ENCODE measurements at places on chromosomes 16 and 17.
A peak's percentile ranks its signal among the peaks of the same experiment; 100 is the strongest.

DNA sequence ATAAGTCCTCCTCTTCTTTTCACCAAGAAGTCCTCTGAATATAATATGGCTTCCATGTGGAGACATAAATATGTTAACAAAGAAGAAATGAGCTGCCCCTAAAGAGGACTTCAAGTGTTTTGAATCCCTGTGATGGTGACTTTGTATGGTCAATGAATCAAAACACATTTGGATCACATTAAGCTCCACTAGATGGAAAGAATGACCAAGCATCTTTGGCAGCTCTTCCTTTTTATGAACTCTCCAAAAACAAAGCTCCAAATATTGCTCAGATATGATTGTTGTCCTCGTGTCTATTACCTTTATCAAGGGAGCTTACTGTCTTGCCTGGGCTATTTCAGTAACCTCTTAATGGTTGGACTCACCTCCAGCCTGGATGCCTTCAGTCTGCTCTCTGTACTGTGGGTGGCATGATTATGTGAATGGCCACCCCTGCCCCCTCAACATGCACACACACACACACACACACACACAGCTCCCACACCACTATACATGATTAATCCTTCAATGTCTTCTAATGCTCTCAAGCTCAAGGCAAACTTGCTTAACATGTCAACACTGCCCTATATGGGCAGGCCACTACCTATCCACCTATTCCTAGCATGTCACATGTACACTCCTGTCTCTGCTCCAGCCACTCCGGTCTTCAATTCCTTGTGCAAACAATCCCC lies 346.6 kb upstream of the SALL1 start:
- no peak for DNase-seq

DNA sequence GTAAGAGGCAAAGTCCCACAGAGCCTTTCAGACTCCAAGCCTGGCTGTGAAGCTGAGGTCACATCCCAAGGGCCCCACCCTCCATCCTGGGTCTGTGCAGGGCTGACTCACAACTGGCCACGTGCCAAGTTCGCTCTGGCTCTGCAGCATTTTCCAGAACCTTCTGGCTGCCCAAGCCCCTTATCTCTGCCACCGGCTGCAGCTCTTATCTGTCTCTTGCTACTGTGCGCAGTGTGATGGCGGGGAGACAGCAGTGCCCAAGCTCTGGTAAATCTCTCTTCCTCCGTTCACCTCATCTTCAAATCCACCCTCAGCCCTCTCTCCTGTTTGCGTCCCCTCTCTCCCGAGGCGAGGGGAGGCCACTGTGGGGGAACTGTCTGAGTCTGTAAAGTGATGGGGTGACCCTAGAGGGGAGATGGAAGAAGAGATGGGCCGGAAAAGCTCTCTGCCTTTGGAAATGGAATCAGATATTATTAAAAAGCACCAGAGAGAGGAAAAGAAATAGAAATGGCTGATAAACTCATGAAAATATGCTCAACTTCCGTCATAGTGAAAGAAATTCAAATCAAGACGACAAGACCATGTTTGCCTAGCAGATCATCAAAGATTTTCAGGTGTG lies 162.7 kb upstream of the CDC42EP4 start:
- peak; percentile 2 for DNase-seq

DNA sequence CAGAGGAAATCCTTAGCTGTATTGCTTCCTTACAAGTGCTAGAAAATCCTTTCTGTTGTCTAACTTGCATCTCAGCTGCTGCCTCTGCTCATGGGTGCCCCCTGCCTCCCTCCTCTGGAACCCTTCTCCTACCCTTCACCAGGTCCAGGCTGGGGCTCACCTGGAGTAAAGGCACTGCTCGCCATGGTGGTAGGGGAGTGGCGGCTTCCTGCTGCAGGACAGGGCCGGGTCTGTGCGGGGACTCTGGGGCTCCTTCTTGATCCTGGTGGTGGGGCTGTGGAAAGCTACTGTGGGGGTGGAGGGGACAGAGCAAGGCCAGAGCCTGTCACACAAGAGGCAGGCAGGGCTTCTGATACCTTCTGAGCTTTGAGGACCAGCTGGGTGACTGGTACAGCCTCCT lies 12.4 kb downstream of the ETV4 start:
- DNase-seq: no peak

GRCh38 chr17:71432378-71433315 lies 688.2 kb upstream of the SOX9 start:
- DNase-seq: no peak

DNA sequence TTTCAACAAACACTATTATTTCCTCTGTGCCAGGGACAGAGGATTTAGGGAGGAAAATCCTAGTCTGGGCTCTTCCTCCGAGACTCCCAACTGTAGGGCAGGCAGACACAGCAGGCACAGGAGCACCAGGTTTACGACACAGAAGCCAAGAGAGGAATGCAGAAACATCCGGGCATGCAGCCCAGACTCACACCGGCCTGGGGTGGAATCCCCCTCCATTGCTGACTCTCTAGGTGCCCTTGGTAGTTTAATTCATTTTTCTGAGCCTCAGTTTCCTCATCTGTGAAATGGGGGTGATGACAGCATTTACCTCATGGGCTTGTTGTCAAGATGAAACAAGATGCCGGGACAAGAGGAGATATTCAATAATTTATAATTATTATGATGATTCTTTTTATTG lies 14.9 kb downstream of the CA4 start:
- no peak for DNase-seq

- no peak for DNase-seq
Observed at GRCh38 chr17:39130205-39130604, 21.2 kb downstream of the PLXDC1 start.

DNA sequence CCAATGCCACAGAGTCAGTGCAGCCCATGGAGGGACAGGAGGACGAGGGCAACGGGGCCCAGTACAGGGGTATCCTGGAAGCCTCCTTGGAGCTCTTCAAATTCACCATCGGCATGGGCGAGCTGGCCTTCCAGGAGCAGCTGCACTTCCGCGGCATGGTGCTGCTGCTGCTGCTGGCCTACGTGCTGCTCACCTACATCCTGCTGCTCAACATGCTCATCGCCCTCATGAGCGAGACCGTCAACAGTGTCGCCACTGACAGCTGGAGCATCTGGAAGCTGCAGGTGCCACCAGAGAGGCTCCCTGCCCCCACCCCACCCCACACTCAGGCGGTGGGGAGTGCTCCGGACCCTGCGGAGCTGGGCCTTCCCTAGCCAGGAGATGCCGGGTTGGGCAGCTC lies 16.6 kb downstream of the TRPV2 start:
- DNase-seq: no peak

GRCh38 chr17:50059256-50059655 lies 3.3 kb downstream of the ITGA3 start:
- no peak for DNase-seq

DNA sequence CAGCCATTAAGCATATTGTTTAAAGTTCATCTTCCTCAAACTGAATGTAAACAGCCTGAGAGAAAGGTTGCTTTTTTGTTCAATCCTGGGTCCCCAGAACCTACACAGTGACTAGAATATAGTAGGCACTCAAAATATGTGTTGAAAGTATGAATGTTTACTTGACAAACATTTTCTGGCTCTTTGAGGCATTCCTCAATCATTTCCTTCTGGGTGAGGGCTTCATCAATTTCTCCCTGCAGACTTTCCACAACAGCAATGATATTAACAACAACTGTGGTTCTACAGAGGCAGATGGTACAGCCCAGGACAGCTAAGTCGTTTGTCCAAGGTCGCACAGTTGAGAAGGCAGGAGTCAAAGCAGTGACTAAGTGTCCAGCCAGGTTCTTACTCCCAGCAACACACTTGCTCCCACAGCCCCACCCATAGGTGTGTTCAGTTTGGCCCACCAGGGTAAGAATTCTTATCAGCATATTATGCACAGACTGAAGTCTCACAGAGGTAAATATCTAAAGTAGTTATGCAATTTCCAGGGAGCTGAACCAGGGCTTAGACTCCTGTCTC lies 61.1 kb downstream of the HS3ST3B1 start:
- no peak for DNase-seq

- no peak for DNase-seq
Observed at GRCh38 chr16:4179020-4179419, 62.8 kb upstream of the ADCY9 start.

DNA sequence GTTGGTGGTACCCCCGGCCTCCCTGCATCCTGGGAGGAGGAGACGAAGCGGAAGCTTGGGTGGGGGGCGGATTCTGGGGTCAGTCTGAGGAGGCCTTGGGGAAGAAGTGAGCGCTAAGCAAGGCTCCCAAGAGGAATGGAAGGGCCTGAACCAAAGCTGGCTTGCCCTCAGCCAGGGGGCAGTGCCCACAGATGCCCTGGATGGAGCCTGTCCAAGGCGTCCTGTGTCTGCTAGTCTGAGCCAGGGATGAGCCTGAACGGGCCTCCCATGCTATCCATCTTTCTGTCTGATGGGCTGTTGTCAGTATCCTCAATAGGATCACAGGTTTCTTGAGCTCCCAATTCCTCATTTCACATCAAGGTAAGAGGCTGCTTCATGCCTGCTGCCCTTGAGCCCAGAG lies 122.3 kb upstream of the LHX1 start:
- no peak for DNase-seq

- DNase-seq: no peak
Observed at GRCh38 chr16:64977206-64977920, 144.5 kb downstream of the CDH11 start.

GRCh38 chr16:79104567-79104966 lies 496.0 kb downstream of the MAF start:
- no peak for DNase-seq

DNA sequence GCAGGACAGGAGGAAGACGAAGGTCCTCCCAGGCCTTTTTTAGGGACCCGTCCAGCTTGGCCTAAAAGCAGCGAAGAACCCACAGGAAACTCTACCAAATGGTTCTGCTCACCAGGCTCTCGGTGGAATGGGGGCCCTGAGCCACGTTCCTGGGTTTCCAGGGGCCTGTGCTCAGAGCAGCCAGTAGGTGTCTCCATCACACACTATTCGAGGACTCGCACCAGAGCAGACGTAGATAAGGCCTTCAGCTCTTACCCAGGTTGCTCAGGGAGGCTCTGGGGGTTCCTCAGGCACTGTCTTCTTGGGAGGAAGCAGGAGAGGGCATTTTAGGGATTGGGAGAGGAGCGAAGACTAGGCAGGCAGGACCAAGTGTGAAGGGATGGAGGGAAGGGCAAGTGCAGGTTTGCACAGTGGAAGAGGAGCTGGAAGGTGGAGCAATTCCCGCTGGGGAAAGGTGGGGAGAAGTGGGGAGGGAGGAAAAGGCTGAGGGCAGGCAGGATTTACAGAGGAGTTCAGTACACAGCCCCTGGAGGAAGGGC lies 157.1 kb downstream of the RGS9 start:
- peak; percentile 54 for DNase-seq

GRCh38 chr16:80759419-80760162 lies 44.8 kb downstream of the CDYL2 start:
- no peak for DNase-seq

DNA sequence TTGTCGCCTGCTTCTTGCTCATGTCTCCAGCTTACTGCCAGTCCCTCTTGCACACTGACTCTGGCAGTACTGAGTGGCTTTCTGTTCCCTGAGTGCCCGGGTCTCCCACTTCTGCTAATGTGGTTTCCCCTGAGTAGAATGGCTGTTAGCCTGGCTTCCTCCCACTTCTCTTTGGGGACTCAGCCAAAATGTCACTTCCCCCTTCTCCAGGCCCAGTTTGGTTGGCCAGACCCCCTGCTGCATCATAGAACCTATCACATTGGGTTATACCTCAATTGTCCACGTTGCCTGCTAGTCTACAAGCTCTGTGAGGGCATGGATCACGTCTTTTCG lies 304.4 kb downstream of the HS3ST3B1 start:
- peak; percentile 15 for DNase-seq

GRCh38 chr16:53840456-53840855 lies 136.5 kb downstream of the FTO start:
- no peak for DNase-seq

DNA sequence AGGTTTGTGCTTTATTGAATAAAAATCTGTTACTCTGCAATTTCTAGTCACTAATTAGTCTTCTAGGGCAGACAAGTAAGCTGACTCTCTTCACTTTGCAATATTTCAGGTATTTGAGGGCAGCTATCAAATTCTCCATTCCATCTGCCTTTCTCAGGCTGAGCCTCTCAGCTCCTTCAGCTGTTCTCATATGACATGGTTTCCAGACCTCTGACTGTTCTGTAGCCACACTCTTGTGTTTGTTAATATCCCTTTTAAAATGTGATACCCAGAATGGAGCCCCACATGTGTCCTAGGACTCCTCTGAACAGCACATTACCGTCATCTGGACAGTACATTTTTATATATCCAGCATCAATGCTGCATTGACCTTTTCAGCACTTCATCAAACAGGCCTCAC lies 46.1 kb upstream of the MTMR4 start:
- no peak for DNase-seq

DNA sequence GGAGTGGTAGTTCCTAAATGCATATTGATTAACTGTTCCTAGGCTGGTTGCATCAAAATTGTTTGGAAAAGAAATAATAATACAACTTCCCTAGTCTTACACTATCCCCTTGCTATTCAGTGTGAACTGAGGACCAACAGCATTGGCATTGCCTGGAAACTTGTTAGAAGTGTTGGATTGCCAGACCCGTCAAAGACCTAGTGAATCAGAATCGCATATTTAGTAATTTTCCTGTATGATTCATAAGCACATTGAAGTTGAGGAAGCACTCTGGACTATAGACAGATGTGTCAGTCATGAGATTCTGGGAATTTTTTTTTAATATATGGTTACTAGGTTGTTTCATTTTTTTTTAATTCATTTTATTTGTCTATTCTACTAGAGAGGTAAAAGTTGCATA lies 34.7 kb upstream of the KCNJ16 start:
- no peak for DNase-seq

- no peak for DNase-seq
Observed at GRCh38 chr16:27768651-27769272, 218.8 kb downstream of the KATNIP start.

DNA sequence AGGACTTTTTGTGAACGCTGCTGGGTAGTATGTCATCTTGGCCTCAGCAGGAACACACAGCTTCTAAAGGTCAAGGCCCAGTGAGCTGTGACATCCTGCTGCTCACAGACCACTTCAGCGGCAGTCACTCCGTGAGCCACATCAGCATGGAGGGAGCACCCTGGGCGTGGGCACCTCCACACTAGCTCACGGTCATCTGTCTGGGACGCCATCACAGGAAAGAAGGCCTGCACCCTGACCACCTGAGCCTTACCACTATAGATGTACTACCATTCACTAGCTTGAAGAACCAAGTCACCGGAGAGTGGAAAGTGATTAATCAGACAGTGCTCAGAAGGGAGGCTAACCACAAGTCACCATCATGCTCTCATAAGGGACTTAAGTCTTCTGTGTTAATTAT lies 3.3 kb downstream of the AXIN1 start:
- DNase-seq: no peak

- no peak for DNase-seq
Observed at GRCh38 chr17:14732211-14732610, 431.3 kb downstream of the HS3ST3B1 start.

- DNase-seq: peak; percentile 46
Observed at GRCh38 chr16:424033-424622, 1.3 kb upstream of the RAB11FIP3 start.

- no peak for DNase-seq
Observed at GRCh38 chr16:7271486-7271885, 61.2 kb upstream of the RBFOX1 start.

DNA sequence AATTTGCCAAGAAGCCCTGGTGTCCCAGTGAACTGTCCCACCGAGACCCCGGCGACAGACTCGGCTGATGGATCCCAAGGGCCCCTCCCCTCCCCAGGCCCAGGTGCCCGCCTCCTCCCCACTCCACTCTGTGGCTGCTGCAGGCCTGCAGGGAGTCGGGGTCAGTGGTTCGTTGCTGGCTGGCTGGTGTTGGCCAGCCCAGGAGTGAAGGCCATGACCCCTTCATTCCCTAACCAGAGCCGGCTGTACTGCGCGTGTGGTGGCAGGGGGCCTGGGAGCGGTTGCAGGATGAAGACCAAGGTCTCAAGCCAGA lies 9.2 kb upstream of the TBX2 start:
- no peak for DNase-seq

- no peak for DNase-seq
Observed at GRCh38 chr16:66475232-66475631, 48.1 kb downstream of the BEAN1 start.
